ENCODE measurements at places on chromosomes 7 and 10.
A peak's percentile ranks its signal among the peaks of the same experiment; 100 is the strongest.

- no peak for DNase-seq
Observed at GRCh38 chr7:89687211-89687610, 467.1 kb upstream of the STEAP1 start.

DNA sequence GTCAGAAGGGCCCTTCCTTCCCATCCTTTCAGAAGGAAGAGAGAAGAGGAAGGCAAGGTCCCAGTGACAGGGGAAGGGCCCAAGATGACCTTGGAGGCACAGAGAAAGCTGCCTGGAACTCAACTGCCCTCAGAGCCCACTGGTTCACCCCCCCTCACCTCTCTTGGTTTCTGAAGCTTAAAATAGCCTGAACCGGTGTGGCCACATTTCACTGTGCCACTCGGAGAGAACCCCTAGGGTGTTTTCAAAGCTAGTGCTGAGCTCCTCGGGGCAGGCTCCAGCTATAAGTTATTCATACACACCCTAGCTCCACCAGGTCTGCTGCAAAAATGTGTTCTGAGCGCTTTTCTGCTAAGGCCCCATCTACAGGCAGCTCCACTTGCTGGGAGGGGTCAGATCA, 60.9 kb upstream of the ADRB1 start:
- no peak for DNase-seq

- DNase-seq: no peak
Observed at GRCh38 chr7:97346349-97346748, 228.9 kb downstream of the SDHAF3 start.

DNA sequence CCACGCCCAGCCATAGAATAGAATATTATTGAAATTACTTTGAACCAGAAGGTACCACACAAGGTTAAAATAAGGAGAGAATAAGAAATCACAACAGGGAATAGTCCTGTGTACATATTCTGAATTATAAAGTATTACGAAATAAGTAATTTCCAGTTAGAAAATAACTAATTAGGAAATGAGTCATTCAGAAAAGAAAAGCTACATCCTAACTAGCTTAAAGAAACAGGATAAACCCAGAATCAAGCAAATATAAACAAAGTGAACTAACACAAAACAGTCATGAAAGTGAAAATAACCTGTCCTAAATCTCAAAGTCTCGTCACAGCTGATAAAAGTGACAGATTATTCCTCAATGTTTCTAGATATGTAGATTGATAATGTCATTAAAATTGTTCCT, 74.8 kb upstream of the NEBL start:
- DNase-seq: no peak

DNA sequence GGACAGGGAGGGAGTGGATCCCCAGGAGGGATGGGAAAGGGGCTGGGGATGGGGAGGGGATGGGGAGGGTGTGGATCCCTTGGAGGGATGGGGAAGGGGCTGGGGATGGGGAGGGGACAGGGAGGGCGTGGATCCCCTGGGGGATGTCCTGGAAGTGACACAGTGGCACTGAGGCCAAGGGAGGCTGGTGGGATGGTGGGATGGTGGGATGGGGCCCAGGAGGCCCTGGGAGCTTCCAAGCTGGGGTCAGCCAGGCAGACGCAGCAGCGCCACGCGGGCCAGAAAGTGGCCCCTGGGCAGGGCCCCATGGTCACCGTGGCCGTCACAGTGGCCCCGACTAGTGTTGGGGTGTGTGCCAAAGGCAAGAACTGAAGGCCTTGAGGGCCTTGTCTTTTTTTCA, 67.8 kb downstream of the INPP5A start:
- DNase-seq: no peak

GRCh38 chr10:71436268-71437125, 39.8 kb downstream of the CDH23 start:
- DNase-seq: no peak

DNA sequence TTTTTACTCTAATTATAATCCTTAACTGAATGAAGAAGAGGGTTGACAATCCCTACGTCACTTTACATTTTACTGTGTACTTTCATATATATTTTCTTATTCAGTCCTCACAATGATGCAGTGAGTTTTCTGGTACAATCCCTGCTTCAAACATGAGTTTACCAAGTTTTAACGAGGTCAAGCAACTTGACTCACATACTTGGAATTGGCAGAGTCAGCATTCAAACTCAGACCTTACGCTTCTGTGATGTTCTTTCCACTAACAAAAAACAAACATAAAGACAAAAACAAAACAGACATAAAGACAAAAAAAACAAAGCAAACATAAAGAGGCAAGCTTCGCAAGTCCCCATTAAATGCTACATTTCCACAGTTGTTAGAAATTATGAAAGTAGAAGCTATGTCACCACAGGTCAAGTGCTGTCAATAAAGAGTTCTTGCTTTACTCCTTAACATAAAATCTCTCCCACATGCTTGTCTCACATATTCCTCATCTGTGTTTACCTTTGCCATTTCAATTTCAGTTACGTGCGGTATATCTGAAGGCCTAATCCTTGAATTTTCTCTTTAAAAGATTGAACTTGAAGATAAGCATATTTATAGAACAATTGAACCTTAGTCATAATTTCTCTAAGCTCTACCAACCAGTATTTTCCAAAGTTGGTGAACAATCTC, 217.3 kb downstream of the CELF2 start:
- no peak for DNase-seq

- no peak for DNase-seq
Observed at GRCh38 chr10:104824380-104825006, 183.4 kb downstream of the SORCS3 start.

GRCh38 chr7:132858760-132859159, 223.1 kb downstream of the CHCHD3 start:
- no peak for DNase-seq

DNA sequence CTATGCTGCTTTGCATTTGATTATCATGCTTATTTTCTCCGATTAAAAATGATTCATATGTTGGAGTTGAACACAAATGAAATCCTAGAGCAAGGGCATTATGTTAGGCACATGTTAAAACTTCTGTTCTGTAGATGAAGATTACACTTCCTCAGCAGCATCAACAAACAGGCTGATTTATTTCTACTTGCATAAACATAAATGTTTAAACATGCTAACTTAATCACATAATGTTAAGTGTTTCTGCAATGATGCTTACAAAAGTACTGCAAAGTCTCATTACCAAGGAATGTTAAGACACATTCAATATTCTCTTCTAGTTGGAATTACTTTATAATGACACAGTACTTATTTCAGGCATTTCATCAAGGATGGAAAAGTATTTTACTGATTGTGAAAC, 770.8 kb downstream of the ANKRD7 start:
- no peak for DNase-seq

DNA sequence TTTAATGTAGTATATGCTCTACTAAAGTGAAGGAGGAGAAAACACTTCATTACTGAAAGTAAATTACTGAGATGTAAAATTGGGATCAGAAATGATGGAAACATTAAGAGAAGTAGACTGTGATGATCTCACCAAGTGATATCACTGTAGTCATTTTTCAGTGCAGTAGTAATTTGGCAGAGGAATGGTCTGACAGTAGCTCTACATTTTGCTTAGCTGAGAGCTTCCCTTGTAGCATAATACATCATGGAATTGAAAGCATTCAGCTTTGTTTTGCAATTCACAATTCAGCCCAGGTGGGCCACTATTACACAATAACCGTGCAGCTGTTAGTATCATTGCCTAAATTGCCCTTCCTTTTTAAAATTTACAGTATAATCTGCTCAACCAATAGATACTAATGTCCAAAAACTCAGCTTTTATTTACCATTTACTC, 19.4 kb upstream of the CABCOCO1 start:
- no peak for DNase-seq

DNA sequence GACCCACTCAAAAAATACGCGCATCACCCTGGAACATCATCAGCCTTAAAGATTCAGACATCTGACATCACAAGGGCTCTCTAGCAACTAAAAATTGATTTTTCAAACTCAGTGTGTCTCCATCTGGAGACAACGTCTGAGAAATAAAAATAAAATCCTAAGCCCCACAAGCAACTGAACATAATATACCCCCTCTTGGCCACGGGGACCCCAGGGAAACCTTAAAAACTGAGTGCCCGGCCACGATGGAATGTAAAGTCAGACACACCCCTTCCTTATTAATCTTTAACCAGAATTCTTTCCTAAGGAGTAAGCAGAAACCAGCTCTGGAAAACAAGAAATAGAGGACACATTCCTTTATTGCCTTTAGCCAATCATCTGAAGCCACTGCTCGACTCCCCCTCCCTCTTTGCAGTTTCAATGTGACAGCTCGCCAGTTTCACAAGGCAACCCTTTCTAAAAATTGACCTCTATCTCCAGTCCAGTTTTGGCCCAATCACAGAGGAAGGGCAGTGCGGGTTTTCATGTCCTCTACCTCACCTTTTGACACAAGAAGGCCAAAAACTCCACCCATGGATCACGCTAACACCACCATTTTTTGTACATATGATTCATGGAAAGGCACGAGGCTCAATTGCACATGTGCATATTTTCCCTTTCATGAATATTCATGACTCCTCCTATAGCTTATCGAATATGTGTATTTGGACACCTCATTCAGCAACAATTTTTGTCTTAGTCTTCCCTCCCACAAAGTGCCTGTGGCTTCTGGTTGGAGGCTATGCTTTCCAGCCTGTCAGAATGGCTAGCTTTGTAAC, 24.2 kb downstream of the IFIT3 start:
- no peak for DNase-seq

GRCh38 chr7:102425639-102426267, 7.6 kb upstream of the ORAI2 start:
- peak; percentile 77 for DNase-seq

GRCh38 chr10:35335133-35336083, 901 bp upstream of the CCNY start:
- peak; percentile 5 for DNase-seq

GRCh38 chr7:26657206-26657641, 207.2 kb downstream of the SKAP2 start:
- DNase-seq: no peak

DNA sequence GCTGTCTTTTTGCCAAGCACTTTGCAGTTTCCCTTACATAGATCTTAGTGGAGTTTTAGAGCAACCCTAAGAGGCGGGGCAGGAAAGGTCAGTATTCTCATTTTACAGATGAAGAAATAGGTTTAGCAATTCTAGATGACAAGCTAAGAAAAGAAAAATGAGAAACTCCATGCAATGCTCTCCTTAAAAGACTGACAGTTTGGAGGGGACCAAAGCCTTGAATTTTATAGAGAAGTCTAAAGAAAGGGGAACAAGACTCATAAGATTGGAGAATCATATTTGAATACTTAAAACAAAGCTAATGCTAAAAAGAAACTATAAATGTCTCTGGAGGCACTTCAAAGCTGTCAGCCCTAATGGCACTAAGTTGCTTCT, 19.6 kb downstream of the CEP55 start:
- DNase-seq: no peak

- DNase-seq: no peak
Observed at GRCh38 chr7:153413540-153414287, 638.5 kb upstream of the DPP6 start.

DNA sequence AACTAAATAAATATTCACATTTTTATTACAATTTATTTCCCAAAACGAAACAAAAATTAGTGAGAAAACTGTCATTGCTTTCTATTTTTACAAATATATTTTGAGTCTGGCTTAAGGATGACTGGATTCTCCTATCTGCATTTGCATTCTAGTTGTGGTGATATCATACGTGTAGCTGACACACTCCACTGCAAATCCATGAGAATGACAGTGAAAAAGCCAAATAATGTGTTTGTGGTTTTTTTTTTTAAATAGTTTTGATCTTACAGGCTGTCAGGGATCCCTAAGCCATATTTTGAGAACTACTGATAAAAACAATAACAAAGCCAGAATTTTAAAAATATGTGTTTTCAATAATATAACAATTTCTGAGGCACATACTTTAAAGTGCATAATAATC, 5.8 kb upstream of the STAMBPL1 start:
- no peak for DNase-seq

DNA sequence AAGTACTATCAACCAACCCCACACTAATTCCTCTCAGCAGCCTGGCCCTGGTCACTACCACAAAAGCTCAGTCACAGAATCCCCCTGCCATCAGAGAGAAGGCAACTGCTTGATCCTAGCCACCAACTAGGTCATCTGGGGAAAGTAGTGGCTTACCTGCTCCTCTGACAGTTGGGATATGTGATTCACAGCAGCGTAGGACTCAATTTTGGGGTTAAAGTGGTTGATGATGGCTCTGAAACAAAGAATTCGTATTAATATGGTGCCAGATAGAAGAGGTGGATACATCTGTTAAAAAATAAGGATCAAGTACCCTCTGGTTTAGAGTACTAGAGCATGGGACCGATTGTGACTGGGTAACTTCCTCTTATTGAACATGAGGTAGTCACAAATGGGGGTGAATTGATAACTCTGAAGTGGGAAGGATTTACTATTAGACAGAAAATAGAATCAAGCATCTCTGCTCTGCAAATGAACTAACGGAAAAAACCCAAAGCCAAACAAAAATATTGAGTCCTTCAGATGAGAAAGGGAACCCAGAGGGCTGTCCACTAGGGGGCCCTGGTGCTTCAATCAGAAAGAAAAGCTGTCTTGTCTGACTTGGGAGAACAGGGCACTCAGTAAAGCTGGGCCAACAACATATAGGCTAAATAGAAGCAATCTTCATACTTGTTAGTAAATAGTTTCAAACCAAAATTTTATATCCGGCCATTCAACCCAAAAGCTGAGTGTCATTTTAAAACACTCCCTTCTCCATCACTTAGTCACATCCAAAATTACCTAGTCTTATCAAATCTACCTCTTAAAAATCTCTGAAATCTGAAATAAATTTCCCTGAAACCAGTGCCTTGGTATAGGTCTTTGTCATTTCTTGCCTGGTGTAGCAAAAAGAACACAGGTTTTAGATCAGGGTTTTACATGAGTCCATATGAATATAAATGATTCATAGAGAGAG, 45.9 kb upstream of the KCNIP2 start:
- DNase-seq: peak; percentile 41

GRCh38 chr7:131147604-131148003, 180.1 kb upstream of the MKLN1 start:
- no peak for DNase-seq

DNA sequence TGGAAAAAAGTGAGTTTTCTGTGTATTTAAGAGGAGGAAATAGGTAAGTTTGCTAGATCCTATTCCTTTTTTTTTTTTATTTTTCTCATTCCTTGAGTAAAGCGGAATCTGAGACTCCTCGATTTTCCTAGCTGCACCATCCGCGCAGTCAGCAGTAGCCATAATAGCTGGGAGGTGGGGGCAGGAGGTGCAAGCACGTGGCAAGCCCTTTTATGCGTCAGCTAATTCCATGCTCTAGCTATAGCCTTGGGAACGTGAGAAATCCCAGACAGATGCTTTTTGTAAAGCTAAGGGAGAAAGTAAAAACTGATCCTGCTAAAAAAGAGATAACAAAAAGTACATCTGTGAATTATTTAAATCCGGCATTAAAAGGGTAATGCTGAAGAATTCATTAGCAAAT, 33.2 kb upstream of the TPK1 start:
- no peak for DNase-seq

GRCh38 chr10:132065491-132066105, at the start of gene JAKMIP3:
JAKMIP3 (plus strand) TSS chr10:132065946; CDS start chr10:132104809, 38,863 bp downstream.
- no peak for DNase-seq

DNA sequence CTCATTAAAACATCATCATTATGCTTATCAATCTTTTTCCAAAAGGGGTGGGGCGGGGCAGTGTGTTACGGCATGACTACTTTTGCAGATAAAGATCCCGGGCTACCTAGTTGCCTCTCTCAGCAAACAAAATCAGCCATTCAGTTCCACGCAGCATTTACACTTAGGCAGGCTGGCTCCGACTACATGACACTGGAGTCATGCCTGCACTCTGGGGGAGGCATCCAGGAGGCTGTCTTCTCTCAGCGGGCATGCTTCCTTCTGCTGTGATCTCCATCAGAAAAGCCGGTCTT, 193.9 kb upstream of the TCF7L2 start:
- DNase-seq: no peak

- DNase-seq: no peak
Observed at GRCh38 chr7:82700741-82701140, 257.2 kb upstream of the CACNA2D1 start.

Measured in activated T-helper 9 cell treated with anti-CD3 and anti-CD28 coated beads, Interleukin-2, amount 50 U/mL, for 16 hours (primary cell).